ENCODE measurements at places on chromosomes 6 and 20. TPM values are rescaled to one million over a fixed set of nuclear protein-coding genes. Genes with fewer than 3 reads are reported as not detected.

The ZHX3 gene
- 27.7 TPM for total RNA-seq

The EYA4 gene
- 23.9 TPM for total RNA-seq

The CAGE1 gene
- under 0.01 TPM for total RNA-seq

The OXT gene
- total RNA-seq = not detected

The SLC22A16 gene
- total RNA-seq = under 0.01 TPM

The C20orf204 gene
- total RNA-seq = 0.26 TPM

The PLCG1 gene
- 63.9 TPM for total RNA-seq

The SIRPG gene
- not detected for total RNA-seq

The HINT3 gene
- total RNA-seq = 28.8 TPM

The PAX1 gene
- total RNA-seq = not detected

The HLA-DOB gene
- 0.26 TPM for total RNA-seq

The MCM9 gene
- total RNA-seq = 12.3 TPM

All from fibroblast of lung (primary cell).